ENCODE measurements at places on chromosomes 6 and 20.

DNA sequence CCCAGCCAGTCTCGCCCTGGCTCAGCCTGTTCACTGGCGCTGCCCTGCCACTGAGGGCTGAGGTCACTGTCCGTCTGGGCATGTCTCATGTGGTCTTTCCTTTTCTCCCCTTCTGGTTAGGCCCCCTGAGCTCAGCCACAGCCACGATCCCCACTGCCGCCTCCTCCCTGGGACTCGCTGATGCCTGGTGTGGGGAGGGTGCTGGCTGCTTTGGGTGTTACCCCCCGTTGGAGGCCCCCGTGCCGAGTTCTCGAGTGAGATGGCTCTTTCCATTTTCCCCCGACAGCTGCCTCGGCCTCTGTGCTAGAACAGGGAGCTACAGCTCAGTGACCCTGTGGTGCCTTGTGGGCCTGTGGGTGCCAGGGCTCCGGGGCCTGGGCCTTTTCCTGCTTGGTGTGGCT, 14.9 kb upstream of the TCFL5 start:
- no peak for DNase-seq

GRCh38 chr20:62344782-62345181, 22.3 kb downstream of the LAMA5 start:
- DNase-seq, result no peak

- no peak for DNase-seq
Measured at GRCh38 chr6:123588546-123588895, 48.2 kb downstream of the TRDN start.

DNA sequence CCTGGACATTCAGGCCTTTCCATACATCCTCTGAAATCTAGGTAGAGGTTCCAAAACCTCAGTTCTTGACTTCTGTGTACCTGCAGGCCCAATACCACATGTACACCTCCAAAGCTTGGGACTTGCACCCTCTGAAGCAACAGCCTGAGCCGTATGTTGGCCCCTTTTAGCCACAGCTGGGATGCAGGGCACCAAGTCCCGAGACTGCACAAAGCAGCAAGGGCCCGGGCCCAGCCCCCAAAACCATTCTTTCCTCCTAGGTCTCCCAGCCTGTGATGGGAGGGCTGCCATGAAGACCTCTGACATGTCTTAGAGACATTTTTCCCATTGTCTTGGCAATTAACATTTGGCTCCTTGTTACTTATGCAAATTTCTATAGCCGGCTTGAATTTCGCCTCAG, 107.4 kb upstream of the FRMD1 start:
- DNase-seq, result no peak

DNA sequence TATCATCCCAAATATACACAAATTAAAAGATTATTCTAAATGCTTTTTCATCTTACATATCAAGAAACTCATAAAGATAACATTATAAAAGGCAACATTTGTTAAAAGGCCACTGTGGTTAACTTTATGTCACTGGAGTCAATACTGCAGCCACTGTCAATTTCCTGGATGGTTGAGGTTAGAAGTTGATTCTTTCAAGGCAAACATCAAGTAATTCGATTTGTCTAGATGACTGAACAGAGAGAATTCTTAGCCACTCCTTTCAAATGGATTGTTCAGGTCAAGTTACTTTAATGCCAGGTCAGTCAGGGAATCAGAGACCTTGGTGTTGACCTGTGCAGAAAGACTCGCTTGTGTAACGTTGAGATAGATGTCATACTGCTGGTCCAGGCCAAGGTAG, 44.4 kb upstream of the SIM1 start:
- DNase-seq, result no peak

GRCh38 chr6:135869857-135870256, 18.4 kb downstream of the PDE7B start:
- DNase-seq, result no peak

- no peak for DNase-seq
Measured at GRCh38 chr6:127477658-127478057, 18.5 kb upstream of the KIAA0408 start.

GRCh38 chr6:142952614-142953013, 7.6 kb upstream of the HIVEP2 start:
- no peak for DNase-seq

GRCh38 chr20:35907017-35907701, 47.1 kb downstream of the SCAND1 start:
- no peak for DNase-seq

- no peak for DNase-seq
Measured at GRCh38 chr20:46331611-46332361, 23.5 kb upstream of the CDH22 start.

GRCh38 chr6:144844596-144844995, 559.5 kb downstream of the UTRN start:
- DNase-seq, result no peak

DNA sequence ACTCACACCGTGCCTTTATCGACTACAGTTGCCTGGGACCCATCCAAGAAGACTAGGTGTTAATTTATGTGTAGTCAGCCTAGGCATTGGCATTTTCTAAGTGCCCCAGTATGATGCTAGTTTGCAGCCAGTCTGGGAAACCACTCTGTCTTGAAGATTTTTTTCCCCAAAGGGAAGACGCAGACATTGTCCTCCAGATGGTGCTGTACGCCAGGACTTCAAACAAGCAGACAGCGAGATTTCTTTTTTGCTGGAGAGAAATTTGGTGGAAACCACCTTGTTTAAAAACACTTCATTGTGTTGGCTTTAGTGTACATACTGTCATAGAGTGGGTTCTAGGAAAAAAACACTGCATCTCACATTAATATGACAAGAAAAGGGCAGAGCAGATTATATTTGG, 30.0 kb downstream of the ALDH5A1 start:
- peak; percentile 33 for DNase-seq

GRCh38 chr6:56915832-56916231, 39.1 kb upstream of the BEND6 start:
- DNase-seq, result no peak

GRCh38 chr20:58998656-58999055, 8.4 kb downstream of the CTSZ start:
- no peak for DNase-seq

- DNase-seq, result no peak
Measured at GRCh38 chr20:42565235-42565995, 624.3 kb downstream of the PTPRT start.

- DNase-seq, result no peak
Measured at GRCh38 chr6:49646130-49646824, 9.6 kb upstream of the RHAG start.

GRCh38 chr20:17036541-17036940, 190.3 kb upstream of the PCSK2 start:
- no peak for DNase-seq

GRCh38 chr6:79241228-79241627, 6.7 kb upstream of the HMGN3 start:
- no peak for DNase-seq

DNA sequence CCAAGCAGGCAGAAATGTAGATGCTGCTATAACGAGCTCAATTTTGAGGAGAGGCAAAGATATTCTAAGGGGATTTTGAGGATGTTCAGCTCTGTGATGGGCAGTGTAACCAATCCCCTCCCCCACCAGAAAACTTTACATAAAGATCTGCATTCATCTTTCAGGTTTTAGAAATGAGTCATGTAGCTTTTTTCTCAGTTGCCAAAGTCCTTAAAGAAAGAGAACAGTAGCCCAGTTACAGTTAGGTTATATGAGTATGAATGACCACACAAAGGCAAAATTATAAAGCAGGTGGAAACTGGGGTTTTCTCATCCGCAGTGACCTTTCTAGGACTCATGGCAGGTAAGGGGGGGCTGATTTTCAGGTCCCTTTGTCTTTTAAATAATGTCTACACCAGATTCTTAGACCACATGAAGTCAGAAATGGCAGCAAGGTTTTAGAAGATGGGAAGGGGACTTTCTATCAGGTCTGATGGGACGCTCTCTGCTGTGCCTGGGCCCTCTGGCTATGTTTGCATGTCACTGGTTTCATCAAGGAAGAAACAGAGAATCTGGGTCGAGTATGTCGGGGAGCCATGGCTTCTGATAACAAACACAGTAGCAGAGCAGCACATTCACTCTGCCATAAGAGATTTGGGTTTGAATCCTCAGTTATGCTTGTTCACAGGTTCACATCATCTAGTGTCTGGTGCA, 94.7 kb downstream of the CLIC5 start:
- DNase-seq, result peak; percentile 43

GRCh38 chr6:136793363-136793762, 1.1 kb upstream of the MAP3K5 start:
- DNase-seq, result no peak

DNA sequence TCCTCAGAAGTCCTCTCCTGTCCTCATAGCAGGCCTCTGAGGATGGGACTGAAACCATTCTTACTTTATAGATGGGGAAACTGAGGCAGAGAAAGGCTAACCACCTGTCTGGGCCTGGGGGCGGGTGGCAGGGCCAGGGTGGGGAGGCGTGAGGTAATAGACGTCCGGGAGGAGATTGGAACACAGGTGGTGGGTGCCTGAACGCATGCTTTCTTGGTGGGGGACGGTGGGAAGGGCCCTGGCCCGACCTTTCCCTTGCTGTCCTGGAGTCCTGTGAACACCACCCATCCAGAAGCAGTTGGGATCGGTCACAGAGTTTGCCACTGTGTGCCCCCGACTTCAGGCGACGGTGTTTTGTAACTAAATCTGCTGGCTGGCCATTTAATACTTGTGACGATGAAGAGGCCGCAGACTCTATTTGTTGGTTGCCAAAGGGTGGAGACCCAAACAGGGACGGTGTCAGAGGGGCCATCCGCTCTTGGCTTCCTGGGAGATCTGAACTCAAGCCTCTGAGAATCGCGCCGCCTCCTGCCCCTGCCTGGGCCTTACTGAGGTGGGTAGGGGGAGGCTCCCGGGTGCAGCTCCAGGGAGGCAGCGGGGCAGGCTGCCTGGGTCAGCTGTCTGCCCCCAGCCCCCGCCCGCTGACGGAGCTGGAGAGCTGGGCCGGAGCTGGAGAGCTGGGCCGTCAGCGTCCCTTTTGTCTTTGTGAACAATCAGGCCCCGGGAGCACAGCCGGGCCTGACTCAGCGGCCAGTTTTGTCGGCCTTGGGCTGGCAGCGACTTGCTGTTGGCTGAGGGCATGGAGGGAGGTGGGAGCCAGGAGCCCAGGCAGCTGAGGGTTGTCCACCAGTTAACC, 4.1 kb downstream of the RBM38 start:
- no peak for DNase-seq

- no peak for DNase-seq
Measured at GRCh38 chr6:42896178-42896719, 16.8 kb downstream of the RPL7L1 start.

- DNase-seq, result no peak
Measured at GRCh38 chr20:7015257-7015656, 247.8 kb downstream of the BMP2 start.

GRCh38 chr6:71287926-71288227, 734 bp upstream of the OGFRL1 start:
- DNase-seq, result no peak

- DNase-seq, result no peak
Measured at GRCh38 chr6:71268735-71269437, 19.7 kb upstream of the OGFRL1 start.

DNA sequence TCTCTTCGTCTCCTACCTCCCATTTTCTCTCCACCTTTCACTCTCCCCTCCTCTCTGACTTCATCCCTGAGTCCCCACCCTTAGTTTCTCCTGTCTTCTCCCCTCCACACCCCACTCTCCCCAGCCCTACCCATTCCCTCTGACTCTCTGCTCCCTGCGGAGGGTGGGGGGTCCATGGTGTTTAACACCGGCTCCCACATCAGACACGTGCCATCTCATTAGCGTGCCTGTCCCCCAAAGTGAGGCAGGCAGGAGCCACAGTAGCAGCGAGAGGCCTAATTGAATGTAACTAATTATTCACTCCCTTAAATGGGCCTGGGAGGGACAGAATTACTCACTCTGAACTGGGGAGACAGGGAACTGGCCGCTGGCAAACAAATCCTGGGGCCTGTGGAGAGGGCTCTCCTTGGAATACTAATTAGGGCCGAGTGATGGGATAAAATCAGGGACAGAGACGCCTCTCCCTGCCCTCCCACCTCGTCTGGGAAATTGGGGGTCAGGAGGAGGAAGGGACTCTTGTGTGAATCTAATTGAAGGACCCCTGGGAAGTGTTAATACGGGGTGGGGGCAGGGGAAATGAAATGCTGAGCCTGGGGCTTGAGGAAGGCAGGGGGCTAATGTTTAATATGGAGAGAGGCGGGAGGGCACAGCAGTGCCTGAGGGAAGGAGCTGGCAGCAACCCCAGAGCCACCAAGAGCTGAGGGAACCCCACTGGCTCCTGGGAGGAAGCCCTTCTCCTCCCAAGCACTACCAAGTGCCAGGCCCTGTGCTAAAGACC, 17.9 kb downstream of the CD40 start:
- DNase-seq, result no peak

GRCh38 chr6:90764001-90764400, 177.1 kb upstream of the MAP3K7 start:
- no peak for DNase-seq

- DNase-seq, result peak; percentile 72
Measured at GRCh38 chr20:54642864-54643667, 167.7 kb downstream of the DOK5 start.

- DNase-seq, result peak; percentile 67
Measured at GRCh38 chr6:43687437-43688347, at the start of gene MRPS18A. MRPS18A (minus strand) TSS chr6:43687791; CDS start chr6:43687779, 12 bp downstream.

- no peak for DNase-seq
Measured at GRCh38 chr20:1632178-1632577, 12.4 kb upstream of the SIRPB1 start.

DNA sequence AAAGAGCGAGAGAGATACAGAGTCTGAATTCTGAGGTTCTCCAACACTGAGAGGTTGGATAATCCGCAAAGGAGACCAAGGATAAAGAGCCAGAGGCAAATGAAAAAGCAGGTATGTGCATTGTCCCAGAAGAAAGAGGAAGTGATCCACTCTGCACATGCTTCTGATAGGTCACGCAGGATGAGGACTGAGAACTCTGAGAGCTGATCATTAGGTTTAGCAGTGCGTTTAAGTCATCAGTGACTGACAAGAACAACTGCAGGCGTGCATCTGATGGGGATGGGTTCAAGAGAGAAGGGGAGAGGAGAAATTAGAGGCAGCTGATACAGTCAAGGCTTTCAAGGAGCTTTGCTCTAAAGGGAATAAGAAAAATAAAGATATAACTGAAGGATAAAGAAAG, 301.2 kb upstream of the SGK1 start:
- DNase-seq, result no peak
